ENCODE measurements at places on chromosomes 6 and 20.

DNA sequence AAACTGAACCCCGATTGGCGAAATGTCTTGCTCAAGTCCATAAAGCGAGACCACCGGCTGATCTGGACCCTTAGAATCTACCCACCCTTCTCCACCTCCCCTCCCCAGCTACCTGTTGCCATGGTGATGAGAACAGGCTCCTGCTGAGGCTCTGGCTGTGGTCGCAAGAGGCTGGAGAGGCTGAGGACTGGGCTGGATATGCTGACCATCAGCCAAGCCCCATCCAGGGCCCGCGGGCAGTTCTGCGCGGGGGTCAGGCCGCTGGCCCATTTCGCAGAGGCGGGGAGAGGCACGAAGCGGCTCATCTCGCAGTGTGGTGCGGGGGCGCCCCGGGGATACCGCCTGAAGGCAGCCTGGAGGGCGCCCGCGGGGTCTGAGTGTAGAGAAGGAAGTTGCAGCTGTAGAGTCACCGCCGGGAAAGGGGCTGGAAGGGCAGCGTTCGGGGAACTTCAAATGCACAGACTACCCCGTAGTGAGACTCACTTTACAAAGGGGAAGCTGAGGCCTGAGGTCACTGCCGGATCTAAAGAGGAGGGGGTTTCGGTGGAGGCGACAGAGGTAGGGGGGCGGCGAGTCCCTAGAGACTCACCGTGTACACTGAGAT lies 671 bp downstream of the TAPBP start:
- peak; percentile 39 for DNase-seq

DNA sequence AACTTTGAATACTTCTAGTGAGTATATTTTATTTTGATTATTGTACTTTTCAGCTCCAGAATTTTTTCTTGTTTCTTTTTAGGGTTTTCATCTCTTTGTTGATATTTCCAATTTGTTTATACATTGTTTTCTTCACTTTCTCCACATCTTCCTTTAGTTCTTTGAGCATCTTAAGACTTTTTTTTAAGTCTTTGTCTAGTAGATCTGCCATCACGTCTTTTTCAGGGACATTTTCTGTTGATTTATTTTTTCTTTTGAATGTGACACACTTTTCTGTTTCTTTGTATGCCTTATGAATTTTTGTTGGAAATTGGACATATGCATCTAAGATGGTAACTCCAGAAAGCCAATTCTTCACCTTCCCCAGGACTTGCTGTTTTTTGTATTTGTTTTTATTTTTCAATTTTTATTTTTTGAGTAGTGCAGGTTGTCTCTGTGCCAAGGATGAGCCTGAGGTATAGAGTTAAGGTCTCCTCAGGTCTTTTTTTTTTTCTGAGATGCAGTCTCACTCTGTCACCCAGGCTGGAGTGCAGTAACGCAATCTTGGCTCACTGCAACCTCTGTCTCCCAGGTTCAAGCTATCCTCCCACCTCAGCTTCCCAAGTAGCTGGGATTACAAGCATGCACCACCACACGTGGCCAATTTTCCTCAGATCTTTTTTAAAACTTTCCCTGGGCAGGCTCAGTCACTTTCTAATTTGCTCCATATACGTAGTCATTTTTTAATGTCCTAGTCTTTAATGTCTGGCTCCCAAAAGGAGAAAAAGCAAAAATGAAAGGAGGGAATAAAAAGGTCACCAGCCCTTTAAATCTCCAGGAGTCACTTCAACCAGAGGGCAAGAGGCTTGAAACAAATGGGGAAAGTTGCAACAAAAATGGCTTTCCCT lies 6.7 kb upstream of the CMTR1 start:
- no peak for DNase-seq

DNA sequence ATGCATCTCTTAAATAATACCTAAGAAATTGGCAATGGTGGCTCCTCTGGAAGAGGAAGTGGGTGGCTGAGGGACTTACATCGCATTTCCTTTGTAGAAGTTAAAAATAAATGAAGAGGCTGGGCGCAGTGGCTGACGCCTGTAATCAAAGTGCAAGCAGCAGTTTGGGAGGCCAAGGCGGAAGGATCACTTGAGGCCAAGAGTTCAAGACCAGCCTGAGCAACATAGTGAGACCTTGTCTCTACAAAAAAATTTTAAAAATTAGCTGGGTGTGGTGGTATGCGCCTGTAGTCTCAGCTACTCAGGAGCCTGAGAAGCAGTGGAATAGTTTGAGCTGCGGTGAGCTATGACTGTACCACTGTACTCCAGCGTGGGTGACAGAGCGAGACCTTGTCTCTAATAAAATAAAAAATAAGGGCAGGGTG lies 12.2 kb upstream of the NCOA3 start:
- DNase-seq: no peak

DNA sequence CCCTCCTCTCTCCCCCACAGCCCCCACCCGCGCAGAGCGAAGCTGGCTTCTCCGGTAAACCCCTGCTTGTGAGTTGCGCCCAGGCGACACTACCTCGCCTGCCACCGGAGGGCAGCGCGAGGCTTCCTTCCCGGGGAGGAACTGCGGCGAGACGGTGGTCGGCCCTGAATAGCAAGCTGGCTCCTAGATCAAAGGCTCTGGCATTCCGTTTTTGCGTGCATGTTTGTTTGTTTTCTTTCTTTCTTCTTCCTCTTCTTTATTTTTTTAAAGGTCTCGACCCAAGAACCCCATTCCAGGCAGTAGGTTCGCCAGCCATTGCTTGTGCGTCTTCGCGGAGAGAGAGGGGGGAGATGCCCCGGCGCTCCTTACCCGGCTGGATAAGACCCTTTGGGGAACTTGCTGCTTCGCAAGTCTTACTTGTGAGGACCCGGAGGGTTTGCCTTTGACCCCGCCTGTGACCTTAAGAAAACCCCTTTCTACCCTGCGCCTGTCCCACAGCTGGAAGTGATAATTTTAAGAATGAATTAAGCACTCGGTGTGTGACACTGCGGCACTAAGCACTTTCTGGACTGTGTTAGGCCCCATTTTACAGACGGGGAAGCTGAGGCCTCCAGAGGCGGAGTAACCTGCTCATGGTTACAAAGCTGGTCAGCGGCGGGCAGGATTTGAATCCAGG lies 92.7 kb upstream of the SIRPA start:
- DNase-seq: peak; percentile 48

DNA sequence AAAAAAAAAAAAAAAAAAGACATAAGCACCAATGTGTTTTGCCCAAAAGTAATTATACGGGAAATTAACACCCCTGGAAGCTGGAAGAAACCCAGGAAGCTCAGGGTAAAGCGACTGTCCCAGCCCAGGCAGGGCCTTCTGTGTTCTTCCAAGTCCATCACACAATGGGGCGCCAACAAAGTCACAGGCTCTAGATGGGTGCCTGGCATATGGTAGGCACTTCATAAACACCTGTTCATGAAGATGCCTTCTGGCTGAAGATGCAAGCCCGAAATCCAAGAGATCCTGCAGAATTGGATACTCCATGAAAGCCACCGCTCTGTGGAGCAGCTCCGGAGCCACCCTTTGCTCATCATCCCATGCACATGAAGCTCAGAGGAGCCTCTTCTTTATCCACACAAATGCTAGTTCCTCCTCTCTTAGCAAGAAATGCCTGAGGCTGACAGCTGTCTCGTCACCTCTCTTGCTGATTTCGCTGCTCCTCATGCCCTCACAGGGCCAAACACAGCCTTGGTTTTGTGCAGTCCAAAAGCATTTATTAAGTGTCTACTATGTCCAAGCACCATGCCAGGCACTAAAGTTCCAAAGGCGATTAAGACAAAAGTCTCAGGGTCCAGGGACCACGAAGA lies 76.6 kb downstream of the TRERF1 start:
- DNase-seq: no peak

DNA sequence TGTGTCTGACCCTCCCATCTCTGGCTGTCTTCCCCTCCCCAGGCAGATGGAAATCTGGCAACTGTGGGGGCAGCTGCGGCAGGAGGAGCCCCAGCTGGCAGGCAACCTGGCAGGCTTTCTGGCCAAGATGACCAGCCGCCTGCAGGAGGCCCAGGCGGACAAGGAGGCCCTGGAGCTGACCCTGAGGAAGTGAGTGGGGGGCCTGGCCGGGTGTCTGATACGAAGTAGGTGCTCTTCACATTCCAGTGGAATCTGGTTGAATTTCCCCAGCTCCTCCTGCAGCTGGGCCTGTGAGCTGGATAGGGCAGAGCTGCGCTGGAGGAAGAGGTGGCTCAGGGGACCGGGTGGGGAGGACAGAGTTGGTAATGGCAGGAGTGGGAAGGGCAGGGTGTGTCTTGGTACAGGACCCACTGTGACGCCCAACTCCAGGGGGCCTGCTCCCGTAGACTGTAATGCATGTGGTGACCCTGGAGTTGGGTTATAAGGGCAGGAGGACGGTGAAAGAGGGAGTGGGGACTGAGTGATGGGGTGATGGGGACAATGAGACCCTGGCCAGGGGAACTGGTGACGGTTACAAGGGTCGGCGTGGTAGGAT lies 19.7 kb downstream of the RAB44 start:
- DNase-seq: no peak

Data from SJCRH30 (cell line).